ENCODE measurements at places on chromosomes 3 and 15.

GRCh38 chr3:14721126-14721864 lies 46.4 kb downstream of the C3orf20 start:
- no peak for DNase-seq

DNA sequence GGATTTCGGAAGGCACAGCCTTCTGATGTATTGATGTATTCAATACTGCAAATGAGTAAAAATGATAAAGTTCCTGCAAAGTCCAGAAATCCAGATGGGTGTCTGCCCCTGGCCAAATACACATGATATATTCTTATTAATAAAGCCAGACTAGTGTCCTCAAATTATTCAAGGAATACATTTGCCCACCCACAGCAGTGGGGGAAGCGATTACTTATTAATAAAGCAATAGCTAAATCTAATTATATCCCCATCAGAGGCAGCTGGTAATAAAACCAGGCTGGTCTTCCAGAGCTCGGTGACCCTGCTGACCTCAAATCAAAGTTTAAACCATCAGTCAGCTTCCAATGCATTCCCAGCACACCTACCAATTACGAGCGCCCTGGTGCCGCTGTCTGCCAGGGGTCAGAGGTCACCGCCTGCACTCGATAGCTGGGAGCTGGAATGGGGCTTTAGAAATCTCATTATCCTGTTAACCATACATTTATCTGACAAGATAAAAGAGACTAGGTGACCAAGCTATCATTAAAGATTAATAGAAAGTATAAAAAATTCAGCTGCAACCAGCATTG lies 330.3 kb downstream of the UACA start:
- no peak for DNase-seq

GRCh38 chr3:51937014-51937413 lies 4.7 kb downstream of the RRP9 start:
- DNase-seq, result no peak

- no peak for DNase-seq
Observed at GRCh38 chr3:149706905-149707304, 45.4 kb downstream of the COMMD2 start.

- no peak for DNase-seq
Observed at GRCh38 chr3:50405249-50405648, 45.9 kb upstream of the TMEM115 start.

- DNase-seq, result no peak
Observed at GRCh38 chr15:78969687-78970349, 25.0 kb upstream of the CTSH start.

DNA sequence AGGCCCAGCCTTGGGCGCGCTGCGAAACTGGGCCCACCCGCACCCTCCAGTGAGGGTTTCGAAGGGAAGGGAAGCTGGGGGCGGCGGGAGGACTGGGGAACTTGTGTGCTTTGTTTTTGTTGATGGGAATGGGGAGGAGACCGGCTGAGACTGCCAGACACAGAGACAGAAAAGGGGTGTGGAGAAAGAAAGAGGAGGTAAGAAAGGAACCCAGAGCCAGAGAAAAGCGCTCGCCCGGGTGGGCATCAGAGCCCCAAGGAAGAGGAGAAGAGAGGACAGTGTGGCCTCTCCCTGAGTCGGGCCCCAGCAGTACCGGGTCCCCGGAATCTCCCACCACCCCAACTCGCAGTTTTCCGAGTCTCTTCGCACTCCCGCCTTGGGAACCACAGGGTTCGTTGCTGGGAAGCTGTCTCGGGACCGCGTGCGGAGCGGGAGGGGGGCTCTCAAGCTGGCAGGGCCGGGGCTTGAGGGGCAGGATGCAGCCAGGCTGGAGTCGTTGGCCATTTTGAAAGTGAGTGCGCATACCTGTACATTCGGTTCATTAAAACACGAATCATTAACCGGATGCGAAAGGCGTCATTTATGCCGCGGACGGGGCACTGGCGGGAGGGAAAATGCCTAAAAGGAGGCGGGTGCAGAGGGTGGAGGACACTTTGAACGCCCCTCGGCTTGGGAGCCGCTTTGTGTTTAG lies 3.1 kb downstream of the SKOR1 start:
- DNase-seq, result no peak
